ENCODE measurements at places on chromosomes 4 and X.

GRCh38 chr4:142168181-142168580 is 531.8 kb downstream of the IL15 start:
- DNase-seq = no peak

- no peak for DNase-seq
These were observed 106.7 kb upstream of the ARHGAP24 start for GRCh38 chr4:85368240-85368639.

- DNase-seq = no peak
These were observed 866 bp upstream of the UVSSA start for GRCh38 chr4:1345903-1346780.

- no peak for DNase-seq
These were observed 128.6 kb downstream of the ARHGAP6 start for GRCh38 chrX:11537141-11537540.

DNA sequence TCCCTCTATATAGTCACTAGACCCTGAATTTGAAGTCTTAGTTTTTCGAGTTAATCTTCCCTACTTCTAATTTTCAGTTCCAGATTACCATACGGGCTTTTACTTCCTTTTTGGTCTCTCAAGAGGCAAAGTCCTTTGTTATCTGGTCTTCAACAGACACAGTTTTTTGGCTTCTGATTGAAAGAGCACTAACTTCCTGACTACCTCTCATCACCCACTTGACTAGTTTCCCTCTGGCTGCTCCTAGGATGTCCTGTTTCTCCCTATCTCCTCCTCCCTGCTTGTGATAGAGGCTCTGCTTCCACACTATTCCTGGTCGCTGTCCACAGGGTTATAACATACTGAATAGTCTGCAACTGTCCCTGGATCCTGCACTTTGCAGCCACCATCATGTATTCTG is 16.7 kb upstream of the WDR44 start:
- no peak for DNase-seq

GRCh38 chrX:63735882-63736281 is 49.1 kb downstream of the ARHGEF9 start:
- no peak for DNase-seq

GRCh38 chr4:116925900-116926457 is 159.4 kb downstream of the TRAM1L1 start:
- peak; percentile 71 for DNase-seq

- DNase-seq = no peak
These were observed 106.9 kb upstream of the INPP4B start for GRCh38 chr4:142952821-142953580.

- DNase-seq = no peak
These were observed 17.1 kb upstream of the DDX60 start for GRCh38 chr4:168335621-168336020.

DNA sequence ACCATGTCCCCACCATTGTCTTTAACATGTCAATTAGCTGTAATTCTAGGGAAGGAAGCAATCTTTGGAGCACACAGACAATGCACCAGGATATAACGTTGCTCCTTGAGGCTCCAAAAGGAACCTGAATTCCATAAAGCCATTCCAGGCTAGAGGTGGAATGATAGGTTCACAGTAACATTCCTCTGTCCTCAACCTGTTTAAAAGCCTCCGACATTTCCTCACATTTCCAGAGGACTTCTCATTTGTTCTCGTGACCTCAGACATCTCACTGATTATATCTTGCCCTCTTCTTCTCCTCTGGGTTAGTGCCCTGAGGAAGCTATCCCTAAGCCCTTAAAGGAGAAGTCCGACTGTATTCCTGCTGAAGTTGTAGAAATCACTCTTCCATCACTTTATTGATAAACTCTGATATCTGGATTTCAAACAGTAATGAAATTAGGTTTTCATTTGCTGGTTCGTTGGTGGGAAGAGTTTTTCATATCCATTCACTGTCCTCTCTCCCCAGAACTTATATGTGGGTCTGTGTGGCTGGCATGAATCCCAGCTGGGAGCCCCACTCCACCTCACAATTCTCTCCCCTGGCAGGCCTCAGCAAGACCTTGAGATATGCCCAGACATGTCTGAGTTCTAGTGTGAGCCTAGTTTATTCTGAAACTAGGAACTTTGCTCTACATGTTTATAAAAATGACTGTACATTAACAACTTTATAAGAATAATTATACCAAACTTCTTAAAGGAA is 44.2 kb upstream of the PRSS12 start:
- no peak for DNase-seq

DNA sequence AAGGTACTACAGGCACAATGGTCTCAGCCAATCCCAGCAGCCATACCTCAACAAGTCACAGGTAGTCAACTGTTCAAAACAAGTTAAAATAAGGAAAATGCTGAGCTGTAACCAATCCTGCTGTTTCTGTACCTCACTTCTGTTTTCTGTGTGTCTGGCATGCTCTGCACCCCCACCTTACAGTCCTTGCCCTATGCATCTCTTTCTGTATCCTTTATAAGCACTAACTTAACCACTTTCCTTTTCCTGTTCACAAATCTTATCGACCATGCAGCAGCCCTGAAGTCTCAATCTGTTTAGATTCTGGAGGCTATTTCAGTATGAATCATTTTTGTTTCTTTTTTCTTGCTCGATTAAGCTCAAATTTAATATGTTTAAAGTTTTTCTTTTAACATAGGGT is 12.5 kb upstream of the FAM13A start:
- no peak for DNase-seq

- DNase-seq = no peak
These were observed 247.1 kb downstream of the BCOR start for GRCh38 chrX:39850630-39851152.

Measured in type B pancreatic cell (in vitro differentiated cells).